ENCODE measurements at places on chromosomes 1 and 21. TPM values are rescaled to one million over a fixed set of nuclear protein-coding genes. Genes with fewer than 3 reads are reported as not detected.

Gene BMP8B
- total RNA-seq = not detected

Gene ELF3
- total RNA-seq = not detected

Gene RIMS3
- not detected for total RNA-seq

Gene DONSON
- total RNA-seq = 25.4 TPM

Gene SERPINC1
- total RNA-seq = not detected

Gene CYP4A11
- not detected for total RNA-seq

Gene CRP
- not detected for total RNA-seq

Gene FAM131C
- total RNA-seq = 0.26 TPM

Gene ICOSLG
- 0.51 TPM for total RNA-seq

Gene ITGB2
- 0.29 TPM for total RNA-seq

DNA sequence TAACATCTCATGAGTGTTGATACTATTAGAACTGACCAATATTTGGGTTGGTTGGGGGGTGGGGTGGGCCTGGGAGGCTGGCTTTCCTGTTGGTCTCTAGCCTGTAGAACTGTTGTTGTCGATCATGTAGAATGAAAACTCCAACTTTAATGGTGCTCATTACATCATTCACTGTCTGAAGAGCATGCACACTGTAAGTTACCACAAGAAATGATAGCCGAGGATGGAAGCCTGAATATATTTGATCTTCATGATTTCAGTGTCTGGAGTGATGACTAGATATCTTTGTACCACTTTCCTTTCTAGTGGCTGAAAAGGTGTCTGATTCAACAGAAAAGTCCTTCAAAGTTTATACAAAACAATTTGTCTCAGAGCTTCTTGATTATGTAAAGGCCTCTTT lies 123.6 kb downstream of the XCL2 start:
- peaks cover 10% of the 10 kb centered on the region for H3K4me1 ChIP-seq
- no peak overlapping the region for H3K27ac ChIP-seq
- no peak for DNase-seq

DNA sequence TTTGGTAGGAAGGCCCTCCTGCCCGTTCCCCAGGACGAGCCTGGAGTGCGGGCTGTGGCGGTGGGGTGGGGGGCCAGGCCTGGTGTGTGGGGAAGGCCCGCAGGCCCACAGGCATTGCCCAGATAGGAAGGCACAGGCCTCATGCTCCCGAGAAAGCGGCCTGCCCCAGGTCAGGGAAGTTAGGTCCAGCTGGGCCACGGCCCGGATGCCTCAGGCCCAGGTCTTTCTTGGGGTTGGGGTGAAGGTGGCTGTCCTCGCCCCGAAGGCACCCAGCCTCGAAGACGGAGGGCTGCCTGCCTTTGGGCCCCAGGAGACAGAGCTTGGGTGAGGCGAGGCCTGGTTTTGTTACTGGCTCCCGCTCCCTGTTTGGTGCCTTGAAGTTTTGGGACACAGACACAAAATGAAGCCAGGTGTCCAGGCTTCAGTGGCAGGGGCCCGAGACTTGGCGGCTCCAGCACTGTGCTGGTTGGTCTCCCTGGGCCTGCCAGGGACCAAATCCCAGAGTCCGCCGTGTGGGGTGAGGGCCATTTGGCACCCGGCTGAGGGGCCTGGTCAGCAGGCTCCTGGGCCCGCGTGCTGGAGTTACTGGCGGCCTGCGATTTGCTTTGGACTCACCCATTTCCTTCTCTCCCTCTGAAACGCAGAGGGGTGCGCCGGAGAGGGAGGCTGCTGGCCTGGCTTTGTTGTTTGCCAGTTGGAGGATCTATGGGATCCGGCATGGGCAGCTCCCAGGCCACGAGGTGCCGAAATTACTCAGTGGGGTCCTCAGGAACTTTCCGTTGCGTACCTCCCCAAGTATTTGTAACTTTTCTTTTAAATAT lies 2.0 kb downstream of the SKI start:
- H3K4me1 ChIP-seq = peaks cover 45% of the 10 kb centered on the region
- H3K27ac ChIP-seq = peak overlapping the region; percentile 95
- peaks cover 4% of the 10 kb centered on the region for H3K27me3 ChIP-seq
- H3K36me3 ChIP-seq = peaks cover 26% of the 10 kb centered on the region

DNA sequence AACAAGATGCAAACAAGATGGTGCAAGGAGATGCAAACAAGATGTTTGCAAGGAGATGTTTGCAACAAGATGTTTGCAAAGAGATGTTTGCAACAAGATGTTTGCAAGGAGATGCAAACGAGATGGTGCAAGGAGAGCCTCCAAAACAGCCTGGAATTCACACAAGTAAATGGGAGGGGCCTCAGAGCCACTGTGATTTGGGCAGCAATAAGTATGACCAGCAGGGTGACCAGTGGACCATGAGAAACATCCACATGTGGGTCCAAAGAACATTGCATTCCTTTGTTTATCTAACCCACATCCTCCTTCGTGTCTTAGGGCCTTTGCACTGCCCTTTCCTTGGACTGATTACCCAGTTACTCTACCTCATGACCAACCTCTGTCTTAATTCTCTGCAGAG lies 162.9 kb downstream of the PLPP3 start:
- H3K4me1 ChIP-seq = no peaks in the 10 kb centered on the region
- H3K4me3 ChIP-seq = no peak overlapping the region
- H3K27ac ChIP-seq = no peak overlapping the region
- H3K27me3 ChIP-seq = no peaks in the 10 kb centered on the region
- DNase-seq = no peak

GRCh38 chr1:207026104-207026534 lies 6.4 kb downstream of the C1orf116 start:
- H3K27me3 ChIP-seq = no peaks in the 10 kb centered on the region
- H3K4me3 ChIP-seq = peak overlapping the region; percentile 70
- peaks cover 85% of the 10 kb centered on the region for H3K4me1 ChIP-seq
- peak overlapping the region; percentile 86 for H3K27ac ChIP-seq

DNA sequence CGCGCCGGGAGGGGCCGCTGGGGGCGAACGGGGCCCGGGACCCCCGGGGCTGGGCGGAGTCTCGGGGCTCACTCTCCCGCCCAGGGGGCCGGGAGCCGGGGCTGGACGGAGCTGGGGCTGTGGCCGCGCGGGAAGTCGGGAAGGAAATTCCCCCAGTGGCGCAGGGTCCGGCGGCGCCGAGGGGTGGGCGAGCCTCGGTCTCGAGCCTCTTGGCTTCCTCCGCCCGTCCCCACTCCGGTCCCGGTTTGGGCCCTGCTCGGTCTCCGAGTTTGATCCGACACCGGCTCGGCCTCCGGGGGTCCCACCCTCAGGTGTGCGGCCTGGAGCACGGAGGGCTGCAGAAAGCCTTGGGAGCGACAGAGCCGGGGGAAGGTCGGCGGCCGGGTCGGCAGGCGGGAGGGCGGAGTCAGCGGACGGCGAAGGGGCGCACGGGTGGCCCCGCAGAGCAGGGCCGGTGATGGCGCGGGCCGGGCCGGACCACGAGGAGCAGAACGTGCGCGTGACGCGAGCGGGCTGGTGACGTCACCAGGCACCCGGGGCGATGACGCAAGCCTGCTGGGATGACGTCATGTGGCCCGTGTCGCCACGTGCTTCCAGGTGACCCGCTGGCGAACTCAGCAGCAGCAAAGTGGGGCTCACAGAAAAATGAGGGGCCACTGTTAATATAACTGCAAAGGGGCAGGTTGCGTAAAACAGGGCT lies 610 bp upstream of the HES4 start:
- H3K4me1 ChIP-seq = peaks cover 22% of the 10 kb centered on the region
- peak; percentile 80 for DNase-seq
- no peaks in the 10 kb centered on the region for H3K36me3 ChIP-seq
- peak overlapping the region; percentile 83 for H3K4me3 ChIP-seq
- H3K27me3 ChIP-seq = peaks cover 4% of the 10 kb centered on the region
- peak overlapping the region; percentile 93 for H3K27ac ChIP-seq

GRCh38 chr21:19268686-19269085 lies 865.1 kb upstream of the TMPRSS15 start:
- no peaks in the 10 kb centered on the region for H3K4me1 ChIP-seq
- H3K27ac ChIP-seq = no peak overlapping the region
- H3K36me3 ChIP-seq = no peaks in the 10 kb centered on the region
- no peak overlapping the region for H3K4me3 ChIP-seq

DNA sequence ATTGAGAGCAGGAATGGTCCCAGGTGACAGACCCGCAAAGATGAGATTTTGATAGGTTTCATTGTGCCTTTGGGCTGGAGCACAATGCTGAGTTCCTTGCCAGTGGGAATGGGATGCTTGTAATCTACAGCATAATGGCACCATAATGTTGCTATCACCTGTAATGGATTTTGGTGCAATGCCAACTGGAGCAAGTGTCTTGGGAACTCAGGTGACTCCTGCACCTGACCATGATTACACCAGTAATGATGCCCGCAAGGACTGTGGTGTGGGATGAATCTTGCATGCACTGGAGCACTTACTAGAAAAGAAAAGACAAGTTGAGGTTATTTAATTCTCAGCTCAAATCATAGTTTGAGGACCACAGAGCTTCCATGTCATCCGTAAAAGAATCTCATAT lies 96.7 kb downstream of the PTPRU start:
- no peaks in the 10 kb centered on the region for H3K4me1 ChIP-seq
- DNase-seq = no peak
- no peaks in the 10 kb centered on the region for H3K36me3 ChIP-seq
- no peak overlapping the region for H3K27ac ChIP-seq
- H3K4me3 ChIP-seq = no peak overlapping the region
- peaks cover 9% of the 10 kb centered on the region for H3K27me3 ChIP-seq

GRCh38 chr1:214476986-214477870 lies 74.2 kb downstream of the PTPN14 start:
- 0 out of 2 replicates have a peak, but pooled peaks cover 2% of the 10 kb centered on the region for H3K27me3 ChIP-seq
- H3K27ac ChIP-seq = peak overlapping the region; percentile 86
- H3K4me3 ChIP-seq = peak overlapping the region; percentile 69
- H3K4me1 ChIP-seq = peaks cover 76% of the 10 kb centered on the region

DNA sequence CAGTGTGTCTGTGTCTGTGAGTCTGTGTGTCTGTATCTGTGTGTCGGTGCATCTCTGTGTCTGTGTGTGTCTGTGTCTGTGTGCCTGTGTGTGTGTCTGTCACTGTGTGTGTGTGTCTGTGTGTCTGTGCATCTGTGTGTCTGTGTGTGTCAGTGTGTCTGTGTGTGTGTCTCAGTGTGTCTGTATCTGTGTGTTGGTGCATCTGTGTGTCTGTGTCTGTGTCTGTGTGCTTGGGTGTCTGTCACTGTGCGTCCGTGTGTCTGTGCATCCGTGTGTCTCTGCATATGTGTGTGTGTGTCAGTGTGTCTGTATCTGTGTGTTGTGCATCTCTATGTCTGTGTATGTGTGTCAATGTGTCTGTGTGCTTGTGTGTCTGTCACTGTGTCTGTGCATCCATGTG lies 44.7 kb upstream of the POFUT2 start:
- no peak overlapping the region for H3K4me3 ChIP-seq
- no peaks in the 10 kb centered on the region for H3K36me3 ChIP-seq
- H3K27me3 ChIP-seq = peaks cover 3% of the 10 kb centered on the region

- no peak overlapping the region for H3K27ac ChIP-seq
- H3K36me3 ChIP-seq = 0 out of 2 replicates have a peak, but pooled peaks cover 5% of the 10 kb centered on the region
- no peak overlapping the region for H3K4me3 ChIP-seq
- no peak for DNase-seq
- H3K4me1 ChIP-seq = no peaks in the 10 kb centered on the region
- no peaks in the 10 kb centered on the region for H3K27me3 ChIP-seq
These were observed 29.0 kb downstream of the UBASH3A start for GRCh38 chr21:42432695-42433094.

GRCh38 chr1:19844731-19845495 lies 29.8 kb upstream of the RNF186 start:
- peaks cover 10% of the 10 kb centered on the region for H3K27me3 ChIP-seq
- H3K36me3 ChIP-seq = no peaks in the 10 kb centered on the region
- peaks cover 17% of the 10 kb centered on the region for H3K4me1 ChIP-seq

- DNase-seq = no peak
- H3K27ac ChIP-seq = no peak overlapping the region
- peaks cover 14% of the 10 kb centered on the region for H3K4me1 ChIP-seq
- H3K27me3 ChIP-seq = no peaks in the 10 kb centered on the region
These were observed 11.4 kb downstream of the MAGI3 start for GRCh38 chr1:113401728-113402127.

GRCh38 chr1:90993245-90993644 lies 28.6 kb downstream of the ZNF644 start:
- peaks cover 35% of the 10 kb centered on the region for H3K4me1 ChIP-seq
- DNase-seq = no peak
- H3K27me3 ChIP-seq = no peaks in the 10 kb centered on the region
- no peak overlapping the region for H3K4me3 ChIP-seq
- H3K27ac ChIP-seq = no peak overlapping the region

GRCh38 chr1:222068937-222069336 lies 327.0 kb upstream of the DUSP10 start:
- H3K27me3 ChIP-seq = no peaks in the 10 kb centered on the region
- H3K27ac ChIP-seq = no peak overlapping the region
- H3K4me1 ChIP-seq = peaks cover 32% of the 10 kb centered on the region
- no peak overlapping the region for H3K4me3 ChIP-seq

All from HFFc6 (cell line).